ENCODE measurements at places on chromosomes 2 and 18.
A peak's percentile ranks its signal among the peaks of the same experiment; 100 is the strongest.

GRCh38 chr2:227577555-227577954 is 21.1 kb upstream of the SCYGR2 start:
- no peak for DNase-seq

DNA sequence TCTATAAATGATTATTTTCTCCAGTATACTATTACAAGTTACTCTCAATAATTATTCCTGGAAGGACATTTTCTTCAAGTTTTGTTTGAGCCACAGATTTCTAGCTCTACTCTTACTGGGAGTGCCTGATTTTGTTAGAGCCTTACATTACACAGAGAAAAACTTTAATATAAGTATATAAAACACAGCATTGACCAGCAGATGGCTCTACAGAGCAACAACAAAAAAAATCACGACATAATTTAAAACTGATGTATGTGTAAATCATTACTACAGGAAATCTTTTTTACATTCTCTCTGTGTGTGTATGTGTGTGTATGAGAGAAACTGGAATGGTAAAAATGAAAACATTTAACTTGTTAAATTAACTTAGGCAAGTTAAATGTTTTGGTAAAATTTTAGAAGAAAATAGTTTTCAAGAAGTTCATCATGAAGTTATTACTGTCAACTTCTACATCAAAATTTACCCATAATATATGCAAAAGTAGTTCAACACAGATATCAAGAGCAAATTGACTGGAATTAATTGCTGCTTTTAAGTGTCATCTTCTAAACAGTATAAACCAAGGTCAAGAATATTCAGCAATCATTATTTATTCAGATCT is 103.3 kb downstream of the MDH1 start:
- peak; percentile 3 for DNase-seq

GRCh38 chr2:18336975-18337374 is 223.5 kb downstream of the RDH14 start:
- no peak for DNase-seq

GRCh38 chr2:118527571-118527970 is 319.9 kb downstream of the EN1 start:
- no peak for DNase-seq

DNA sequence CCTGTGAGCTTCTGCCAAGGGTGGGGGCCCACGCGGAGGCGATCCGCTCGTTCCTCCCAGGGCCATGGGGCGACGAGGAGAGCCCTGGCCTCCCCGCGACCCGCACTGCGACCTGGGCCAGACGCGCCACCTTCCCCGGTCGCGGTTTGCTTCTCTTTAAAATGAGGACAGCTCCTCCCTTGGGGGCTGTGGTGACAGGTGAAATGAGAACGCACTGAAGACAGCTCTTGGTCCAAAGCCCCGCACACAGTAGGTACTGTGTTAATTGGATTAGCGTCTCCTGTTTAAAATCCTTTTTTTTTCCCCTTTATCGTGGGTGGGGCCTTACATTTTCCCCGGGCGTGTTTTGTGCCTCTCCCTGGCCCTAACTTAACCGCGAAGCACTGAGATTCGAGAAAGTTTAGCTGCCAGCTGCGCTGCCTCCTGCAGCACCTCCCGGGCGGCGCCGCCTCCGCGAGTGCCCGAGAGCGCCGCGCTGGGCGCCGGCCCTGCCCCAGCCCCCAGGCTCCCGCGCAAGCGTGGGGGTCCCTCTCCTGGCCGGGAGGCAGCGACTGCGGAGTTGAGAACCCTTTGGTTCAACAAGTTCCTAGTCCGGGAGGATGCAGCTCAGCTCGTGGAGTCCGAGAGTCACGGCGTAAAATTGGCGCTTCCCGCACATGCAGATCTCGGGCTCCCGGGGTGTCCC is 1.1 kb downstream of the HPCAL1 start:
- DNase-seq: no peak

GRCh38 chr18:59893971-59894370 is 5.8 kb upstream of the PMAIP1 start:
- DNase-seq: no peak

- no peak for DNase-seq
These were observed 31.2 kb downstream of the MAP3K2 start for GRCh38 chr2:127356531-127356930.

- DNase-seq: no peak
These were observed 56.8 kb downstream of the SH3BP4 start for GRCh38 chr2:235008584-235009044.

- DNase-seq: no peak
These were observed 29.2 kb upstream of the TEX44 start for GRCh38 chr2:231563378-231563961.

DNA sequence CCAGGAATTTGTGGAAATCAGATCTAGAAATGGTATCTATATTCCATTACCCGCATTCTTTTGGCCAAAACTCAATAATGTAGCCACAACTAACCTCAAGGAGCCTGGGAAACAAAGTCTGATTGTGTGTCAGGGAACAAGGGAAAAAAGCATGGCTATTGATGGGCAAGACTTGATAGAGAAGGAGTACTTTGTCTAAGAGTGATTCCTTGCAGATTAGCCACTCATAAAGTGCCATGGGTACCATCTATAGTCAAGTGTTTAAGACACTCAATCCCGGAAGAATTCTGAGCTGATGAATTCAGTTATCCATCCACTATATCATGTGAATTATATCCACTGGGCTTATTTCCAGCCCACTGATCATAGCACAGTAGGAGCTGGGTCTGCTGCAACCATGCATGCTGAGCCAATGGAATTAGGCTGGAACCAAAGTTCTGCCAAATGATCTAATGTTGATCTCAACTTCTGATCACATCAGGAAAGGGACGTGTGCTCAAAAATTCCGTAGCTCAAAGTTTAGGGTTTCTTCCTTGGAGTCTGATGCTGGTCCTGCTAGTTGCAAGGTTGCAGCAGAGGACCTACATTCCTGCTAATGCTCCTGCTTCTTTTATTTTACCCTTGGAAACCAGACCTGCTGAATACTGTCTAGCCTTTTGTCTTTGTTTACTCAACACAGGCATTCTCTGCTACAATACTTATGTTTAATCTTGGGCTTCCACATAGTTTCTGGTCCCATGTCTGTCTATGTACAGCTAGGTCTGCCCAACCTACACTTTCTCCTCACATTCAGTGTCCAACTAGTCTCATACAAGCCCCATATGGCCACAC is 629.7 kb downstream of the IRS1 start:
- no peak for DNase-seq

GRCh38 chr2:185372188-185372587 is 366.4 kb upstream of the FSIP2 start:
- no peak for DNase-seq

DNA sequence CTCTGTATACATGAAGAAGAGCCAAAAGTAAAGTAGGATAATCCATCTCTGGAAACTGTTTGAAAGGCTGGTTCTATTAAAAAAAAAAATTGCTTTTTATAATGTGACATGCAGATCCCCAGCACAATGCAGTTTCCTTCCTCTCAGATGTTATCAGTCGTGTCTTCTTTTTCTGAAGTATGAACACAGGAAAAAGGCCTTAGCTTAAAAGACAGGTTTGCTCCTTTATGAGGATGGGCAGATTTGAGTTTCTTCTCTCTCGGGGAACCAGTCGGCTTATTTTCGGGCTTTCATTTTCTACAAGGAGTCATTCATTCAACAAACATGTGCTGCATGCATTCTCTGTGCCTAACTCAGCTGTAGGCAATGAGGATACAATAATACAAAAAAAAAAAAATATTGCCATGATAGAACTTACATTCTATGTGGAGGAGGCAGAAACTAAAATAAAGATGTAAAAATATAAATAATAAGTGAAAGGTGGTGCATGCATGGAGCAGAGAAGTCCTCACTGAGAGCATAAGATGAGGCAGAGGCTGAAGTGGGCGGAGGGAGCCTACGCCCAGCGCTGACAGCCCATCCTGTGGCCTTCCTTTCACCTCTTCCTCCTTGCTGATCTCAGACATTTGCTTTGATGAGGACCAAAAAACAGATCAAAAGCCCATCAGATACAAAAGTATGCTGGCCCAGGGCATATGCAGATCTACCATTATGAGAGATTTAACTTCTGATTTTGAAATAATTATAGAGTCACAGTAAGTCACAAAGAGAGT is at the start of gene CD226:
Gene CD226 (minus strand): TSS at position 513 of the 773 bp plus-strand sequence. CDS start 467 bp downstream, at position 46.
- DNase-seq: peak; percentile 25

DNA sequence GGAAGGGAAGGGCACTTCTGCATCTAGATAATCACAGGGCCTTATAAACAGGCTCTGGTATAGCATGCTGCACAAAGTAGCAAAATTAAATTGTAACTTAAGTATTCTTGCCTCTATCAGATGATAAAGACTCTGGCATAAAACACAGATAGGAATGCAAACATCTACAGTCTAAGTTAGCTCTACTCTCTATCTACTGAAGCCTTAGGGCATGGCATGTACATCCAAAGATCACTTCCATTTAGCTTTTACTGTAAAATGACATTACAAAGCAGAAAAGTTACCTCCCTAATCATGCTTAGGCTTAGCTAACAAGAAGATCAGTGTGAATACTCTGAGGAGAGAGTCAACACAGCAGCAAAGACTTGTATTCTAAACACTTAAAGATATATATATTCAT is 90.7 kb downstream of the NOL10 start:
- DNase-seq: no peak

- no peak for DNase-seq
These were observed 18.3 kb downstream of the ASXL3 start for GRCh38 chr18:33596178-33596854.

GRCh38 chr2:172864182-172864581 is 128.5 kb downstream of the RAPGEF4 start:
- DNase-seq: no peak

DNA sequence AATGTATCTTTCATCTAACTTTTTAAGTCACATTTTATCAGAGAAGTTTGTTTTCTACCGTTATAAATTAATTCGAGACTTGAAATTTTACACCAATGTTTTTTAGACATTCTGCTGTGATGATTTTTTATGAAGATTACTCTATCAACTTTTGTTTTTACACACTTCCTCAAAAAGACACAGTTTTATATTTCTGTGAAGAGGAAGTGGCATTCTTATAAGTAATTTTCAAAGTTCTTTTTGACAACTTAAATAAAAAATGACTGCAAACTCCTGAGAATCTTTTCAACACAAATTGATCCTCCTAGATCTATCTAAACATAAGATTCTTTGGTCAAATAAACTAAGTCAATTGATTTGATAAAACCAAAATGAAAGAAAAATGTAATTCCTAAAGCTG is 13.7 kb downstream of the ANKRD44 start:
- peak; percentile 38 for DNase-seq

DNA sequence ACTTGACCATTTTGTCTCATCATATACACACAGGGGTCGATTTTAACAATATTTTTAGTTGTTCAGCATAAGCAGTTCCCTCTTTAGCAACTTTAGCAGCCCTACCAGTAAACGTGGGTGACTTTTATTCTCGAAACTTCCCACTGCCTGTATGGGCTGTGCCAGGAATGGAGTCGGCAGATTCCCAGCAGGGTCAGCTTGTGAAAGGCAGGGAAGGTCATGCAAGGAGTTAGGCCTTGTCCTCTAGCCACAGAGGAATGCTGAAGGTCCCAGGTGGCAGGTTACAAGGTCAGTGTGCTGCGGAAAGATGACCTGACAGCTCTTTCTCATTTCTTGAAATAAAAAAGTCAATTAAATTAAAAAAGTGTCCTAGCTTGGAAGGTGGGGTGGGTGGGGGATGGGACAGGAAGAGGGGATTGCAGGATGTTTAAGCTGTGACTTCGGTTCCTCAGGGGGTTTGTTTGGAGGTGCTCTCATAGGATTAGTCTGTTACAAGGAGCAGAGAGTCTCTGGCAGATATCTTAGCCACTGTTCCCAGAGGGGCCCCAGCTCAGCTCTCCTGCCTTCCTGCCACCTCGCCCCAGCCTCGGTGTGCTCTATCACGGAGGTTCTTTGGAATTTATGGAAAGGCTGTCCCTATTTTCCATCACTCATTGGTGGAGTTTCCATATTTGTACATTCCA is 21.4 kb downstream of the DRC1 start:
- DNase-seq: no peak

GRCh38 chr2:179467960-179468359 is 203.3 kb upstream of the SESTD1 start:
- no peak for DNase-seq

DNA sequence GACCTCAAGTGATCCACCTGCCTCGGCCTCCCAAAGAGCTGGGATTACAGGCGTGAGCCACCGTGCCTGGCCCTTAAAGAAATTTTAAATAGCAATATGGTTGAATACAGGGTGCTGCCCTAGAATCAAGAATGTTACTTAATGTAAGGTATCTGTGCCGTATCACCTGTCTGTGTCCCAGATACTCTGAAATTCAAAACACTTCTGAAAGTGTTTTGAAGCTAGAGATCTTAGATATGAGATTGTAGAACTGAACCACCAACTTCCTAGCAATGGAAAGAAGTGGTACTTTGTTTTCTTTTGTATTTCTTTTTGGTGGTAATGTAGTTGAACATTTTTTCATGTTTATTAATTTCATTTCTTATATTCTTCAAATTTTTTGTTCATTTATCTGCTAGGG is 13.0 kb downstream of the PTPN4 start:
- no peak for DNase-seq

DNA sequence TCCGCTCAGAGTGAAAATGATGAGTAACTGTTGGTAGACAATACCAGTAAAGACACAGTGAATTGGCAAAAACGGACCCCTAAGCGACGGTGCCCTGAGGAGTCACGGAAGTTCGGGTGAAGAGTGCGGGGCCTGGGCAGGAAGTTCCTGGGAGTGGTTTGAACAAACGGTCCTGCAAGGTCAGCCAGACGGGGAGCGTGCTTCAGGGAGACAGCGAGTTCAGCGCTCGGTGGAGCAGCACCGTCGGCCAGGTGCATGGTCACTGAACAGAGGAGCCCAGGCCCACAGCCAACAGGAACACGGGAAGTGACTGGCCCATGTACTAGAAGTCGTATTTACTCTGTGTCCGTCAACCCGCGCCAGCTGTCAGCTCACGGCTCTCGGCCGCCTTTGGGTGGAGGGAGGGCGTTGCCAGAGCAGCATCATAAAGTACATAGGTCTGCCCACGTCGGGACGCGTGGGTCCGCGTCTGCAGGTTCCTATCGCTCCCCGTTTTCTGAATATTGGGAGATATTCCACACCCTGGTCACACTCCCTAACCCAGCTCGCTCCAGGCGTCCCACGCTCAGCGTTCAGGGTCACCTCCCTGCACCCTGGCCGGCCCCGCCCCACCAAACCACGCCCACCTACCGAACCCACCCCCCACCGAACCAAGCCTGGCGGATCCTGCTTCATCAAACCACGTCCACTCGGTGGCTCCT is 75.6 kb upstream of the UXS1 start:
- no peak for DNase-seq

GRCh38 chr2:130798472-130799218 is 38.1 kb upstream of the ARHGEF4 start:
- DNase-seq: no peak

- no peak for DNase-seq
These were observed 3.5 kb upstream of the MYL1 start for GRCh38 chr2:210318486-210318885.

- DNase-seq: no peak
These were observed 101.4 kb downstream of the CDH2 start for GRCh38 chr18:28075501-28075900.
